ENCODE measurements at places on chromosomes 5 and 9.

DNA sequence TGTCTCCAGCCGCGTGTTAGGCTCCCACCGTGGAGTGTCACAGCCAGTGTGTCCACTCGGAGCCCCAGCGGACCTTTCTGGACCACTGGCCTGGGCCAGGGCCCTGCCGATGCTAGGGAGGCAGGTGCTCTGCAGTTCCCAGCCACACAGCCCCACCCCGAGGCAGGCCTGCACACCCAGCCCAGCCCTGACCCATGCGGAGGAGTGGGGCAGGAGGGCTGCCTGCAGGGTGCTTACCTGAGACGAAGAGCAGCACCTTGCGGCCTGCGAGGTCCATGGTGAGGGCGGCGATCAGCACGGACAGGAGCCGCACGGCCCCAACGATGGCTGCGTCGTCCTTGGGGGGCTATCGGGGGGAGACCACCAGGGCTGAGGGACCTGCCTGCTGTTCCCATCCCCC is 5.2 kb downstream of the SLC2A6 start:
- no peak for DNase-seq

- no peak for DNase-seq
These were observed 69.3 kb downstream of the ALDH7A1 start for GRCh38 chr5:126525630-126526245.

- no peak for DNase-seq
These were observed 70.5 kb downstream of the ZNF618 start for GRCh38 chr9:113946496-113947115.

GRCh38 chr5:142014911-142015584 is 2.2 kb upstream of the GNPDA1 start:
- no peak for DNase-seq

GRCh38 chr5:78855026-78855425 is 130.1 kb downstream of the ARSB start:
- DNase-seq: no peak

GRCh38 chr9:2502760-2503159 is 118.8 kb upstream of the VLDLR start:
- DNase-seq: no peak

GRCh38 chr9:27149651-27150050 is 40.6 kb downstream of the TEK start:
- DNase-seq: no peak

DNA sequence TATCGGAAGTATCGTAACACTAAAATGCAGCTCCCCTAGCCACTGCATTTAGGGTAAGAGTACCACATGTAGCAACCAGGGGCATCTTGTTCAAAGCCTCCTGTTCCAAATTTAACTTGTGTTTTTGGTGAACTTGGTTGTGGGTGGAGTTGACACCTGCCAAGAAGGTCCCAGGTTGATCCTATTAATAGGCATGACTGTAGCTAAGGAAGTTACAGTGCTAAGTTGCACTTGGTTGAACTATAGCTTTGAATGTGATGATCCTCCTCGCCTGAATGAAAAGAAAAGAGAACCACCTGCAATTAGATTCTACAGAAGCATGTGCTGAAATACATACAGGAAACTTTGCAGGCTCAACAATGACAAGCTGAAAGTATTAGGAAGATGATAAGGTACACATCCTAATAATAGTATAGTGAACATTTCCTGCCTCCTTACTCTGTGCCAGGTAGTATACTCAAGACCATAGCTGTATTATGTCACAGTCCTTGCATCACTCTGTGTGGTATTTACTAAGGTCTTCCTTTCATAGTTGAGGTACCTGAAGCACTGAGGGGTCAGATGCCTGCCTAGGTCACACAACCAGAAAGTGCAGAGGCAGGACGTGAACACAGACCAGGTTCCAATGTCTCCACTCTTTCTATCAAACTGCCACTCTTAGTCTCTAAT is 64.5 kb upstream of the PIP5K1B start:
- no peak for DNase-seq

DNA sequence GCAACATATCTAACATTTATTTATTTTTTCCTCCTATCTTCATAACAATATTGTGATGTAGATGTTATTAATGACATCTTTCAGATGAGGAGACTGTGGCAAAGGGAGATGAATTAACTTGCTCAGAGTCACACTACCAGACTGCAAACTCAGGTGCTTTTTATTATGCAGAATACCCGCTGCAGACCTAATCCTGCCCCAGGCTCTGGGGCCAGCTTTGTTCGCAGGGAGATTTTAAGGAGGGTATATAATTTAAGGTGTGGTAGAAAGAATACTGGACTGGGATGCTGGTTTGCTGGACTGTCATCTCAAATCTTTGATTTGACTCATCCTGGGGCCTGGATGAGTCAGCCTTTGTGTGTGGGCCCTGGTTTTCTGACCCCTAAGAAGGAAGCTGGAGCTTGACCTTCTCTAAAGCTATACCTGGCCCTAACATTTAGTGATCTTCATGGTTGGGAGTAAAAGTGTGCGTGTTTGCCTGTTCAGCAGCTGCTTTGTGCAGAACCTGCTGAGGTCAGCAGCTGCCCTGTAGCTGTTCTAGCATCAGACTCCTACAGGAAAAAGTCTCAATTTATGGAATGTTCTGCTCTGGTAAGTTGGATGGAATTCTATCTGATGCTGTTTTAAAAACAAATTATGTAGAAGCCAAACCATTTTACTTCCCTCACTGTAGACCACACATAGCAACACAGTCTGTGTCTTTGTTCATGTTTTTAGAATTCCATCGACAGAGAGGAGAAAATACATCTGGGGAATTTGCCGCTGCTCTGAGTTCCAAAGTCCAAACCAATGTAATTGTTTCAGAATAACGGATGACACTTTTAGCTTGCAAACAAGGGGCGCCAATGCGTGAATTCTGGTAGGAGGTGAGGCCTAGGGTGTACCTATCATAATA is 4.5 kb downstream of the SLC36A1 start:
- no peak for DNase-seq
